ENCODE measurements at places on chromosomes 1 and 21.
A peak's percentile ranks its signal among the peaks of the same experiment; 100 is the strongest.

DNA sequence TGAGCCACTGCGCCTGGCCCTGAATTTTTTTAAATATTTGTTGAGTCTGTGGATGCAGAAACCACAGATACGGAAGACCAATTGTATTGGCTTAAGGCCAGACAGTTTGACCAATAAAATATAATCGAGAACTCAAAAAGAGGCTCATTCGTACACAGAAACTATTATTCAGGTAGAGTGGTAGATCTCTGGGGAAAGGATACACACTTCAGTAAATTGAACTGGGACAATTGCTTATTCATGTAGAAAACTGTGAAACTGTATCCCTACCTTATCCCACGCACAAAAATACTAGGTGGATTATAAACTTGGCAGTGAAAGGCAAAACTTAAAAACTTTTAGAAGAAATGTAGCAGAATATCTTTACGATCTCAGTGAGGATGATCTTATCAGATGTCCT is 25.0 kb upstream of the SHE start:
- DNase-seq = no peak

GRCh38 chr1:246108278-246108925 is 398.7 kb downstream of the SMYD3 start:
- DNase-seq = no peak

- peak; percentile 42 for DNase-seq
Observed at GRCh38 chr1:9721606-9722377, 70.3 kb downstream of the PIK3CD start.

GRCh38 chr1:112454316-112454715 is 54.4 kb upstream of the WNT2B start:
- DNase-seq = no peak

GRCh38 chr1:187433598-187433997 is 604.8 kb downstream of the PLA2G4A start:
- DNase-seq = no peak

- no peak for DNase-seq
Observed at GRCh38 chr1:205422993-205423642, 1.3 kb upstream of the LEMD1 start.

GRCh38 chr21:45582128-45582527 is 39.9 kb upstream of the SLC19A1 start:
- no peak for DNase-seq

- DNase-seq = no peak
Observed at GRCh38 chr21:26835027-26835713, 10.0 kb downstream of the ADAMTS1 start.

GRCh38 chr1:92929461-92929860 is 31.8 kb downstream of the DIPK1A start:
- no peak for DNase-seq
